Lower leg skin (tissue), 4 donors: ENCODE measurements at places on chromosomes 7 and 10. TPM values are rescaled to one million over a fixed set of nuclear protein-coding genes. Genes with fewer than 3 reads are reported as not detected.

FAM237B gene
- not detected for total RNA-seq

DNA sequence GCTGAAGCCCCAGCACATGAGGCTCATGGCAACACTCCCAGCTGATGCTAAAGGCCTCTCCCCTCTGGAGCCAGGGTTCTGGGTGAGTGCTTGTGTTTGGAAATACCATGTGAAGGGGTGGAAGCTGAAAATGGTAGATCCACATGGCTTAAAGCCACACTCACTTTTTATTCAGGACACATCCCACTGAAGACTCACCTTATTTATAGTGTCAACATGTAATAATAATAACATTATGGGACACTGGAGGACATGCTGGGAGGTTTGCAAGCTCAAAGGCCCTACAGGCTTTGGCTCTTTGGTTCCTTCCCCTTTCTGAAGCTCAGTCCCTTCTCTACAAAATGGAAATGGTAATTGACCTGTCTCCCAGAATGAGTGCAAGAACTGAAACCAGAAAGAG is 318.0 kb downstream of the GRID1 start:
- DNase-seq: no peak

- DNase-seq: no peak
Observed at GRCh38 chr10:10902951-10903350, 114.7 kb upstream of the CELF2 start.

ACTR1A gene
- total RNA-seq: 77.7 TPM

BAIAP2L1 gene
- 19.7 TPM for total RNA-seq

ODAD2 gene
- not detected for total RNA-seq

DNA sequence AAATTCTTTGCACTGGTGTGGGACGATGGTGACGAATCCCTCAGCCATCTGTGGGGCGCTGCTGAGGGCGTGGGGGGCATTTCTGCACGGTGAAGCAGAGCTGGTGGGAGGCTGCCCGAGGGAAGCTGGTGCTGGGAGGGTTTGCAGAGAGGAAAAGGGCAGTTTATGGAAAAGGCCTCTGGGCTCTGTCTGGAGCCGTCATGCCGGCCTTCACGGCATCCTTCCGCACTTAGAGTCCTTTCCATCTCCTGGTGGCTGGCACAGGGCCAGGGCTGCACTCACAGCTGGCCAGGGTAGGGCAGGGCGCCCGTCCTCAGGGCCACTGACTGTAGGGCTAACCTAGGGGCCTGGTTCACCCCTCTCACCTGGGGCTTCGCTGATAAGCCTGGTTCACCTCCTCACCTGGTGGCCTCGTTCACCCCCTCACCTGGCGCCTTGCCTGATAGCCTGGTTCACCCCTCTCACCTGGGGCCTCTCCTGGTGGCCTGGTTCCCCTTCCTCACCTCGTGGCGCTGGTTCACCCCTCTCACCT is 598 bp upstream of the AMZ1 start:
- DNase-seq: no peak

GIMAP8 gene
- 2.8 TPM for total RNA-seq

DNA sequence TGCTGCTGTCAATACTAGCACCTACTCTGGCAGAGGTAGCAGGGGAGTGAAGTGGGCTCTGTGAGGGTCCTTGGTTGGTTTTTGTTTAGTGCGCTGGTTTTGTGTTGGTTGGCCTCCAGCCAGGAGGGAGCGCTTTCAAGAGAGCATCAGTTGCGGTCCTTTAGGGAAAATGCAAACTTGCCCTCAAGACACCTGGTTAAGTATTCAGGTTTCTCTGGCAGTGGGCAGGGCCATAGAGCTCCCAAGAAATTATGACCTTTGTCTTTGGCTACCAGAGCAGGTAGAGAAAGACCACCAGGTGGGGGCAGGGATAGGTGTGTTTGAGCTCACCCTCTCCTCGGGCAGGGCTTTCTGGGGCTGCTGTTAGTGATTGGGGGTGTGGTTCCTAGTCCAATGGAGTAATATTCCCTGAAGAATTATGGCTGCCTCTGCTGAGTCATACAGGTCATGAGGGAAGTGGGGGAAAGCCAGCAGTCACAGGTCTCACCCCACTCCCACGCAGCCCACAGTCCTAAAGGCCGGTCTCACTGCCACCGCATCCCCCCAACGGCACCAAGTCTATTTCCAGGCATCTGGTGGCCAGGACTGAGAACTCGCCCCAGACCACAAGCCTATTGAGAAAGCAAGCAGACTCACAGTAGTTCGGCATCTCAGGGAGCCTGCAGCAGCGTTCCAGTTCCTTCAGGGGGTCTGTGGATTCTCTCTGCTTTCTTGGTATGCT is 280.5 kb downstream of the SFMBT2 start:
- no peak for DNase-seq

- DNase-seq: no peak
Observed at GRCh38 chr10:29243750-29244149, 45.1 kb upstream of the LYZL1 start.

DNA sequence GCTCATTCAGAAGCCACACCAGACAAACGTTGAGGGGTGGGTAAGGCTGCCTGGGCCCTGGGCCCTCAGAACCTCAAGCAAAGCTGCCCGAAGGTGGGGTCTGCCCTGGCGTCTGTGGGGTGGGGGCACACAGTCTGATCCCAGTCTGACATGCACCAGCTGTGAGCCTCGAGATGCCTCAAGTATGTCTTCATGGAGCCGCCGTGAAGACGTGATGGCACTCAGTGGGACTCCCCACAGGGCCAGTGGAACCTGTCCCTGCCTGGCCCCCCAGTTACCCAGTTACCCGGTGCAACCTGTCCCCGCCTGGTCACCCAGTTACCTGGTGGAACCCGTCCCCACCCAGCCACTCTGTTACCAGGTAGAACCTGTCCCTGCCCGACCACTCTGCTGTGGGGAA is 351.2 kb downstream of the PTPRN2 start:
- DNase-seq: no peak

- DNase-seq: no peak
Observed at GRCh38 chr10:32384171-32384570, 37.2 kb upstream of the EPC1 start.

DNA sequence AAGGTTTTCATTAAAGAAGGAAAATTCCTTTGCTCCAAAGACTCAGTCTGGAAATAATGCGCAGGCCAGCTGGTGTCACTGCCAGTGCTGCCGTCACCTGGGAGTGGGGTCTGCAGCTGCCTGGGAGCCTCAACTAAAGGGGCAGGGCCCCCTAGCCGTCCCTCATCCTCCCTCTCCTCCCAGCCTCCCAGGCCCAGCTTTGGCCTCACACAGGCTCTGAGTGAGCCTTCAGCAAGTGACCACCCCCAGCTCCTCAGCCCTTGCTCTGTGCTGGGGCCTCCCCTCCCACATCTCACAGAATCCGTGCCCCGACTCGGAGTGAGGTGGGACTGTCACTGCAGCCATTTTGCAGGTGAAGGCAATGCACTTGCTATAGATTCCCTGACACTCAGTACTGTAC is 11.1 kb upstream of the RET start:
- DNase-seq: no peak

DNA sequence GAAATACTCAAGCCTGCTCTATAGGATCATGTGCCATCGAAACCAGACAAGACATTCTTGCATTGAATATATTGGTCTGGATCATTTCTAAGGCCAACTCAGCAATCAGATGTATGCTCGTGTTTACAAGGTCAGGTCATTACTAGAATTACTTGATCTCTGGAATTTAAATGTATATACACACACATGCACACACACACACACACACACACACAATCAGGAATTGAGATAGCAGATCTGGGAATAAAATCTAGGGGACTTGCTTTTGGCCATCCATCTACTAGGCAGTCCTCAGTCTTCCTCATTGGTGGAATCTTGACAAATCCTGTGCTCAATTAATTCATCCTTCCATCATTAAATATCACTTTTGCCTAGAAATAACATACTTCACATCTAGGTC is 3.6 kb downstream of the OPTN start:
- no peak for DNase-seq

DNA sequence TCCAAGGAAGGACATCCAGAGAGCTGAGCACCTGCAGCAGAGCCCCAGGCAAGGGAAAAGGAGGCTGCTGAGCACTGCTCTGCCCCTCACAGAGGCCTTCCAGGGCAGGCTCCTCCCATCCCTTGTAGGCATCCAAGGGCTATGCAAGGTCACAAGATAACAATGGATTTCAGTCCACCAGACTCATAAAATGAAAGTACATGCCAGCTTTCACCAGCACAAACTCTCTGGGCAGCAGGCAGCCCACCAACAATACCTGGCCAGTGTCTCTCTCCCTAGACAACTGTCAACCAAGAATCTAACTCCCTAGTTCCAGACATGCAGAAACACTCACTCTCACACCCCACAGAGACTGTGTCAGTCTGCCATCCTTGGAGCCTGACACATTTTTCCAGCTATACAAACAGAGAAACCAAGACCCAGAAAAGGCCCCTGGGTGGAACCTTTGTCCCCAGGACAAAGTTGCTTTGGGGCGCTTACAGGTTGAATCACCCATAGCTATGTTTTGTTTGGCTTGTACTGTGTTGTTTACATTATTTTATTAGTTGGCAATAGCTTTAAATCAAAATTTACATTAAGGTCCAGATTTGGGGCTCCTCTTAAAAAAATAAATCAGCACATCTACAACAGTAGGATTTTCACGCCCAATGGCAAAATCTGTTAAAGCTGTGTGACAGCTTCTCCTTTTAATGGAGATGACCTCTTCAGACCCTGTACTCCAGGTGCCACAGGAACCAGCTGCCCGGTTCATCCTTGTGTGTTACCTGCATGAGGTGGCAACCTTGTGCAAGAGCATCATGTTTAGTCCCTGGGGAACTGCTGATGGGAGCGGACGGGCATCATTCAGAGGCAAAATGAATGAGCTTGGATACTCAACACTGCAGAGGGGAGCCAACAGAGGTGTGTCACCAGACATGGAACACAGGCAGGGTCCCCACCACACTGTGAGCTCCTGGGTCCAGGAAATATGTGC is 5.2 kb downstream of the GRID1 start:
- no peak for DNase-seq

DNA sequence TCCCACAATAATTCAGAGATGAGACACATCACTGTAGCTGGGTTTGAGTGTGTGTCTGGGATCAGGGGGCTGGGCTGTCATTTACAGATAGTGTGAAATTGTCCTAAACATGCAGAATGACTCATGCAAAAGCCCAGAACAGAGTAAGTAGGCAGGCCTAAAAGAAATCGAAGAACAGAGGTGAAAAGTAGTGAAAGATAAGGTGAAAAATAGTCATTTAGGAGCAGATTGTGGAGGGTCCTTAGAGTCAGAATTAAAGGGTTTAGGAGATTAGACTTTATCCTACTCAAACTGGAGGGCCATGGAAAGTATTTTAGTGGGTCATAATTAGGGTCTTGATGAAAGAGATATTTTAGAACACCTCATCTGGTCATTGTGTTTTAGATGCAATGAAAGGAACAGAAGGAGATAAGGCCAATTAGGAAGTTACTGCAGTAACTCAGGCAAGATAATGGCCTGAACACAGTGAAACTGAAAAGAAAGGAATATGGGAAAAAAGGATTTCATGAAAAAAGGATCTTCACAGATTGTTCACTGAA is 58.3 kb upstream of the NEBL start:
- no peak for DNase-seq

- DNase-seq: no peak
Observed at GRCh38 chr10:104806801-104807200, 165.7 kb downstream of the SORCS3 start.

- DNase-seq: peak; percentile 13
Observed at GRCh38 chr10:34109952-34110702, 705.0 kb downstream of the PARD3 start.

DNA sequence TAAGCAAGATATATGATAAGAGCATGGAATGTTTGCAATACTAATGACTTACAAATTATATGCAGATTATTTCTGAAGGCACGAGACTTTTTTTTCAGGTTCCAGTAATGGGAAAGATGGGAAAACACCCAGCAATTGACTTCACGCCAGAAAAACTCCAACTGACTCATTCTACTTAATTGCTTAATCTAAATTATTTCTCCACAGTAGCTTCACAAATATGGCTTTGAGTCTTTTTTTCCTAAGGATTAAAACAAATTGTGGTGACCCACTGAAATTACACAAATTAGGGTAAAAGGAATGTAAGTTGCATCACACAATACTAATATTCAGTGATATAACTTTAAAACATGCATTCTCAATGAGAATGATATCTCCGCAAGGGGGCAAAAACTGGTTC is 138.7 kb downstream of the GNAI1 start:
- no peak for DNase-seq

DNA sequence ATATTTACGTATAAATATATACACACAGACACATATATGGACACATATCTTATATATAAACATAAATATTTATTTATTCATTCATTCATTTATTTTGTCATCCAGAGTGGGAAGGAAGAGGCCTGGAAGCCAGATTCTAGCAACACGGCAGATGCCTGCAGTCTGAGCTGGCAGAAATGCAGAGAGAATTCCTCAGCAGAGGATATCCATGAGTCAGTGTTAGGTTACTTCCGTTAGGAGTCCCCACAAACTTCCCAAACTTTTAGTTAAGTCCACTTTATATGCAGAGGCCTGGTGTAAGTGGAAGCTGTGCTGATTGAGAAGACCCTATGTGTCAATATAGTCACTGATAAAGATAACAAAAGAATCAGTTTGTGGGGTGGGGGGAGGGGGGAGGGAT is 89.6 kb downstream of the PPP1R17 start:
- DNase-seq: no peak

- DNase-seq: no peak
Observed at GRCh38 chr7:74656441-74656836, 1.1 kb upstream of the GTF2I start.

GRCh38 chr7:40429826-40430225 is 295.0 kb downstream of the SUGCT start:
- DNase-seq: no peak

DNA sequence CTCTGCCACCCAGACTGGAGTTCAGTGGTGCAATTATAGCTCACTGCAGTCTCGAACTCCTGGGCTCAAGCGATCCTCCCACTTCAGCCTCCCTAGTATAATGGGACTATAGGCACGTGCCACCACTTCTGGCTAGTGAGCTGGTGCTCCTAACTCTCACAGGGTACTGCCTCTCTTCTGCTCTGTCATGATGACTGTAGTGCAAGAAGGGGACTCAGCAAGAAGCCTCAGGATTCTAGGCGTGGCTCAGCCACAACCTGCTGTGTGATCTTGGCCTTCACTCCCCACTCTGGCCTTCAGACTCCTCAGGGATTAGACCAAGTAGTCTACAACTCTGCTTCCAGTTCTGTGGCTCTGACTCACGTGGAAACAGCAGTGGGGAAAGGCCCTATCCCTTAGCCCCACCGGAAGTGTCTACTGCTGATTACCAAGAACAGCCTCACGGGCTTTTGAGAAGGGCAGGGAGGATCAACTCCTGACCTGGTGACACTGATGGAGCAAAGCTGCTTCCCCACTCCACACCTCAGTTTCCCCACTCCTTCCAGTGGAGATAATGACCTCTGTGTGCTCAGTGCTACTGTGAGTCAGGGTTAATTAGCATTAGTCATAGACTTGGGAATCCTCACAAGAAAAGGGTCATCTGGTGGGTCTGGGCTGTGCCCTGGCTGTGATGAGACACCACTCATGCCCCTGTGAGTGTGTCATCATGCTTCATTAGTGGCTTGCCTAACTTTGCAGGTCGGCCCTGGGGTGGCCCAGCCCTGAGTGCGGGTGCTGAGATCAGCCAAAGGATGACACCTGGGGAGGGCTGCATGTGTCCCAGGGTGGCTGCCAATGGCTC is 41.1 kb downstream of the ZC3HC1 start:
- DNase-seq: no peak

HTR5A gene
- not detected for total RNA-seq

ASB13 gene
- 24.4 TPM for total RNA-seq

GIMAP2 gene
- total RNA-seq: 5.7 TPM

MSS51 gene
- 0.38 TPM for total RNA-seq

GRCh38 chr7:105790996-105791395 is 85.4 kb downstream of the ATXN7L1 start:
- DNase-seq: no peak

GRCh38 chr10:47101807-47102206 is 190.6 kb downstream of the PTPN20 start:
- DNase-seq: no peak
